Smooth muscle cell of the coronary artery (primary cell): ENCODE measurements at places on chromosomes 7 and 10. TPM values are rescaled to one million over a fixed set of nuclear protein-coding genes. Genes with fewer than 3 reads are reported as not detected.

The FGFR2 gene
- 0.23 TPM in 1 of 2 replicates, not detected in the other for total RNA-seq

The CALHM1 gene
- not detected in 2 replicates for total RNA-seq

The FAM25C gene
- not detected in 2 replicates for total RNA-seq

The C10orf53 gene
- not detected in 2 replicates for total RNA-seq

The OLAH gene
- not detected in 2 replicates for total RNA-seq

The FAM24B gene
- 3.8 and 4.3 TPM in 2 replicates for total RNA-seq

The TAS2R40 gene
- not detected in 2 replicates for total RNA-seq

The CFAP69 gene
- 3.7 and 19.4 TPM in 2 replicates for total RNA-seq

The SUN1 gene
- 131 and 176 TPM in 2 replicates for total RNA-seq

The IFIT5 gene
- total RNA-seq, result 10.7 and 11.8 TPM in 2 replicates

The OPTN gene
- total RNA-seq, result 89.3 and 272 TPM in 2 replicates

The CDC123 gene
- total RNA-seq, result 168 and 328 TPM in 2 replicates

The PRPS1L1 gene
- total RNA-seq, result not detected in 2 replicates

The DNAH11 gene
- 0.30 and 0.59 TPM in 2 replicates for total RNA-seq

The RPP38 gene
- total RNA-seq, result 8.2 and 8.9 TPM in 2 replicates

The CYP26A1 gene
- 0.08 TPM in 1 of 2 replicates, not detected in the other for total RNA-seq

The SRRM3 gene
- total RNA-seq, result 0.23 and 0.53 TPM in 2 replicates

The CDK14 gene
- 28.7 and 54.0 TPM in 2 replicates for total RNA-seq

The GHRHR gene
- not detected in 2 replicates for total RNA-seq

The GIMAP4 gene
- 0.35 TPM in 1 of 2 replicates, not detected in the other for total RNA-seq

The ORC5 gene
- total RNA-seq, result 9.2 and 12.0 TPM in 2 replicates

The UCN3 gene
- total RNA-seq, result not detected in 2 replicates

The YWHAG gene
- total RNA-seq, result 62.2 and 84.9 TPM in 2 replicates

The PON1 gene
- total RNA-seq, result not detected in 2 replicates

The ANKRD7 gene
- 0.23 and 0.75 TPM in 2 replicates for total RNA-seq

The OR13A1 gene
- 0.12 TPM in 1 of 2 replicates, not detected in the other for total RNA-seq

The HOXA6 gene
- total RNA-seq, result not detected in 2 replicates
